Astrocyte of the cerebellum (primary cell): ENCODE measurements at places on chromosomes 12 and 14.

- DNase-seq, result no peak
Measured at GRCh38 chr12:45669093-45669492, 60.4 kb upstream of the ARID2 start.

DNA sequence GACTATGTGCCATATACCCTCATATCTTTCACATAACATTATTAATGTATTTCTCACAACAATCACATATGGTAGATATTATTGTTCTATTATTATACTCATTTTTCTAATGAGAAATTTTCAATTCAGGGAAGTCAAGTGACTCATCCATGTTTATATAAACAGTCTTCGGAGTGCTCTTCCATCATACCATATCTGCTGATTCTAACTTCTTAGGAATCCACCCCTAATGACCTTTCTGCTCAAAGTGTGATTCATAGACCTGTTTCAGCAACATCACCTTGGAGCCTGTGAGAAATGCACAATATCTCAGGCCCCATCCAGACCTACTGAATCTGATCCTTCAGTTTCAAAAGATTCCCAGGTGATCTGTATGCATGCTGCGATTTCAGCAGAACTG is 39.8 kb upstream of the OVCH1 start:
- DNase-seq, result no peak

DNA sequence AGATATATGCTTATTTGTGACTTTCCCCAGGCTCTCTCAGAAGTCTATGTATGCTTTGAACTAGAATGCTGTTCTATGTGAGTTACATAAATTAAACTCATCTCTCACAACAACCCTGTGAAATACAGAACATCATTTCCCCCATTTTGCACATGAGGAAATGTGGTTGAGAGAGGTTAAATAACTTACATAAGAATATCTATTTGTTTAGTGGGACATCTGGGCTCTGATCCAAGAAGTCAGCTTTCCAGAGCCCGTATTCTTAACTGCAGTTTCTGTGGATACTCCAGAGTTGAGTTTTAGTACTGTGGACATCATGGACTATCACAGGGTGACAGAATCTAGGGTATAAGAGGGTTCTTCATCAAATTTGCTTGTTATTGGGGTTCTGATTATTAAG is 242.5 kb upstream of the ARHGAP5 start:
- peak; percentile 31 for DNase-seq

DNA sequence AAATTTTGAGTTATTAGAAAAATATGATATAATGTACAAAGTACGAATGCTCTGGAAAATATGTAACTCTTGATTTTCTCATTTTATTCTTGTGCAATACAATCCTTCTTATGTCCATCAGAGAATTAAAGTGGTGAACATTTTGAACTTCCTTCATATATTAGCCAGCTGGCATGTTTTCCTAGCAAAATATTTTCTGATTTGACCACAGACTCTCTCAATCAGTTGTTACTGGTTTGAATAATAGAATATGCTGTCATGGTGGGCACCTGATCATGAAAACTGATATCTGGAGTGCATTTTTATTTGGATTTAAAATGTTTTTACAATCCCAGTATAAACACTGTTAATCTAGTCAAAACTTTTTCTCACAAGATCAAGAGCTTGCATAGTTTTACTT is 24.2 kb downstream of the PARPBP start:
- no peak for DNase-seq

GRCh38 chr12:6368906-6369525 is 6.3 kb downstream of the SCNN1A start:
- no peak for DNase-seq

GRCh38 chr12:47822401-47822800 is 2.7 kb upstream of the HDAC7 start:
- DNase-seq, result no peak

GRCh38 chr14:88003425-88003824 is 1.5 kb upstream of the GPR65 start:
- no peak for DNase-seq

DNA sequence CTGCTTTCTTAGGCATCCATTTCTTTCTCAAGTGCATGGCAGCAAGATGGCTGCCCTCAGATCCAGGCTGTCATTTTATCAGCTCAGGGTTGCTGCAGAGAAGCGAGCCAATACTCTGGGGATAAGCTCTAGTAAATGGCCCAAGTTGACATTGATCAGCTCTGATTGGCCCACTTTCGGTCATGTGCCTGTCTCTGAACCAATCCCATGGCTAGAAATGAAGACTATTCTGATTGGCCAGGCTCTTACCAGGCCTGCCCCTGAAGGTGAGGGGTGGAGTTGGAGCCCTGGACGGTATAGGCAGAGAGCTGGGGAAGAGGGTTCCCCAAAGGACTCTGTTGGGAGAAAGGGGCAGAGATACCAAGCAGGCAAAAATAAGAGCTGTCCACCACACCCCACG is 41.4 kb downstream of the MYO1H start:
- no peak for DNase-seq

GRCh38 chr12:55072083-55072482 is 52.3 kb downstream of the NEUROD4 start:
- no peak for DNase-seq

DNA sequence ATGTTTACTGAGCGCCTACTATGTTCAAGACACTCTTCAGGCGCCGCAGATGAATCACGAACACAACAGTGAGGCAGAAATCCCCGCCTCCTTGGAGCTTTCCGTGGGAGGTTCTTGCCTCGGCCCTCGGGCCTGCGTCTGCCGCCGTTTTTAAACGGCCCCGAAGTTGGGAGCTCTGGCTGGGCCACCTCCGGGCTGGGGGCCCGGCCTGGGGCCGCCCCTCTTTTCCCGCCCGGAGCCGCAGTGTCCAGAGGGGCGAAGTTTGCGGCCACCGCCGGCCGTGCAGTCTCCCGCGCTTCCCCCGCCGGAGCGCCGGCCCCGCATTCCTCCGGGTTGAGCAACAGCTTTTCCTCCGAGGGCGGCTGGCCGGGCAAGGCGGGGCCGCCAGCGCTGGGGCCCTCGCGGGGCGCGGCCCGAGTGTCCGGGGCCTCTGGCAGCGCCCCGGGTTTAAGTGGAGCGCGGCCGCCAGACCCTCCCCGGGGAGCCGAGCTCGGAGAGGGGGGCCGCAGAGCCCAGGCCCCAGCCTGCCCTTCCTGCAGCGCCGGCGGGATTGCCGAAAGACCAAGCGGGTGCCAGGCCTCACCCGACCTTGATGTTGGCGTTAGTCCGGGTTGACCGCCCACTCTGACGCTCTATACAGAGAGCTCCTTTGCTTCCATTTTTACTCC is 18.7 kb upstream of the CTDSP2 start:
- peak; percentile 28 for DNase-seq

DNA sequence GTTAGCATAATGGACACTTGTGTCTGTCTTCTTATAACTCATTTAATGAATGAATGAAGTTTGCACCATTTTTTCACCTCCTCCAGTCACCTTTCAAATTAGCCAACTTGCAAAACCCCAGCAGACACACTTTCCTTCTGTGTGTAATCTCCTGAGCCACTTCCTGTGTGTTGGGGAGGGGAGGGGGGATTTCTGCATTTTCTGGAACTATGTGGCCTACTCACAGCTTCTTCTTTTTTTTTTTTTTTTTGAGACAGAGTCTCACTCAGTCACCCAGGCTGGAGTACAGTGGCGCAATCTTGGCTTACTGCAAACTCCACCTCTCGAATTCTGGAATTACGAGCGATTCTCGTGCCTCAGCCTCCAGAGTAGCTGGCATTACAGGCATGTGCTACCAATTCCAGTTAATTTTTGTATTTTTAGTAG is 4.1 kb upstream of the SERPINA1 start:
- DNase-seq, result no peak

DNA sequence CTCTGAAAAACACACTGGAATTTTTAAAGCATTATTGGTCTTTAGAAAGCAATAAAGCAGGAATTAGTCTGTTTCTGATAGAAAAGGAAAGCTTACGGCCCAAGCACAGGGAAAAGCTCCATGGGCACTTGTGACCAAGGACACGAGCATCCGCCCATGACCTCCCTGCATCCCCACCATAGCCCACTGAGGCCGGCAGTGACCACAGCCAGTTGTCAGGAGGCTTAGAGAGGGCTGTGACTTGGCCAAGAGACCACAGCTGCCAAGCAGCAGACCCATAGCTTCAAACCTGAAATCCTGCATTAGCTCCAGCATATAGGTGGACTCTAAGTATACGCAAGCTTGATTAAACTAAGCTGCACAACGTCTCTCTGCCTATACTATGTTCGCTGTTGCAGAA is 8.9 kb downstream of the SETD3 start:
- no peak for DNase-seq

- peak; percentile 26 for DNase-seq
Measured at GRCh38 chr14:33916663-33917565, 34.0 kb downstream of the EGLN3 start.

DNA sequence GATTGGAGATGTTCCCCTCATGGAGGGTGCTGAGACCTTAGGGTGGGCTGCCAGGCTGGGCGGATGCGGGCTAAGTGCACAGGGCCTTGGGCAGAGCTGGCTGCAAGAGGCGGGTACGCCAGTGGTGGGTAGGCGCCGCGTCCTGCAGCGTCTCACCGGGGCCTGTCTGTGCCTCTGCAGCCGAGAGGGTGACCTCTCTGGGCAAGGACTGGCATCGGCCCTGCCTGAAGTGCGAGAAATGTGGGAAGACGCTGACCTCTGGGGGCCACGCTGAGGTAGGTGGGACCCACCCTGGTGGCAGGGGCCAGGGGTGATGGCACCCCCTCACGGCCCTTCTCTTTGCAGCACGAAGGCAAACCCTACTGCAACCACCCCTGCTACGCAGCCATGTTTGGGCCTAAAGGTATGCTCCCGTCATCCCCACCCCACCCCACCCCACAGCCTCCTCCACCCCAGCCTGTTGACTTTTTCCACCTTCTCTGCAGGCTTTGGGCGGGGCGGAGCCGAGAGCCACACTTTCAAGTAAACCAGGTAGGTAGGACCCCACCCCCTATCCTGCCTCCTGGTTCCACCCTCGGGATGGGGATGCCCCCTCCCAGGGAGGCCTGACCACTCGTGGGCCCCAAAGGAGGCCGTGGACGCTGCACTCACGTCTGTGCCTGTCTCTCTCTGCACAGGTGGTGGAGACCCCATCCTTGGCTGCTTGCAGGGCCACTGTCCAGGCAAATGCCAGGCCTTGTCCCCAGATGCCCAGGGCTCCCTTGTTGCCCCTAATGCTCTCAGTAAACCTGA is 1.5 kb downstream of the CRIP1 start:
- DNase-seq, result no peak

GRCh38 chr14:50003213-50004021 is 110.5 kb downstream of the ARF6 start:
- no peak for DNase-seq

- no peak for DNase-seq
Measured at GRCh38 chr12:124660851-124661250, 93.4 kb upstream of the NCOR2 start.

DNA sequence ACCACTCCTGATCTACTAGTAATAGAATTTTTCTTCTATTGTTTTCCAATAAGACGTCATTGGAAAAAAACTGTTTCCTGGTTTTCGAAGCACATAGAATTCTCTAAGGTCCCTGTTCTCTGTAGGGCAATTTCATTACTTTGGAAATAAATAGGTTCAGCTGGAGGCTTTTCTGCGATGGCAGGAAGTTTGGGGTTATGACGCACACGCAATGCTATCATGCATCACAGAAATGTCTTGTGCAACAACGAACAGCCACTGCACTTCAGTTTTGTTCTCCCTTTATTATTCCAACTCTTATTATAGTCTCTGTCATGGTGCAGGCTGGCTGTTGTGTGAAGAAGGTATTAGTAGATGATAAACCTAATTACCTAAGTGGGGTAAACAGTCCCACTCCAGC is 59.0 kb downstream of the KCNK10 start:
- no peak for DNase-seq

- DNase-seq, result no peak
Measured at GRCh38 chr14:54220704-54221431, 175.9 kb upstream of the CDKN3 start.

DNA sequence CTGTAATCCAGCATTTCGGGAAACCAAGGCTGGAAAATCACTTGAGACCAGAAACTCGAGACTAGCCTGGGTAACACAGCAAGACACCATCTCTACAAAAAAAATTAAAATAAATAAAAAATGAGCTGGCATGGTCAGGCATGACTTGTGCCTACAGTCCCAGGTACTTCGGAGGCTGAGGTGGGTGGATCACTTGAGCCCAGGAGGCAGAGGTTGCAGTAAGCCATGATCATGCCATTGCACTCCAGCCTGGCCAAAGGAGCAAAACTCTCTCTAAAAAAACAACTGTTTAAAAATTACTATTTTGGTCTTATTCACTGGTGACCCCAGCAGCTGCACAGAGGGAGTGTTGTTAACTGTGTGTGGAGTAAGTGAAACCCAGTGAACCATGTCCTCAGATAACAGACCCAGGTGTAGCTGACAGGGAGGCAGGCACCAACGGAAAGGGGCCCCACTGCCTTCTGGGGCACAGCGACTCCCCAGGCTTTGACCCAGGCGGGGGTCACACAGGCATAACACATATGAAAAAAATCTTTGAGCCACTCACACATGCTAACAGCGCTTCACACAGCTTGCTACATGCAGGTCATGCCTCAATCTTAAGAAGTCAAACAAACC is 12.1 kb downstream of the DDX54 start:
- DNase-seq, result no peak

- DNase-seq, result no peak
Measured at GRCh38 chr14:65373671-65374039, 38.9 kb upstream of the FUT8 start.

GRCh38 chr12:116453631-116454030 is 105.5 kb upstream of the MAP1LC3B2 start:
- DNase-seq, result no peak

DNA sequence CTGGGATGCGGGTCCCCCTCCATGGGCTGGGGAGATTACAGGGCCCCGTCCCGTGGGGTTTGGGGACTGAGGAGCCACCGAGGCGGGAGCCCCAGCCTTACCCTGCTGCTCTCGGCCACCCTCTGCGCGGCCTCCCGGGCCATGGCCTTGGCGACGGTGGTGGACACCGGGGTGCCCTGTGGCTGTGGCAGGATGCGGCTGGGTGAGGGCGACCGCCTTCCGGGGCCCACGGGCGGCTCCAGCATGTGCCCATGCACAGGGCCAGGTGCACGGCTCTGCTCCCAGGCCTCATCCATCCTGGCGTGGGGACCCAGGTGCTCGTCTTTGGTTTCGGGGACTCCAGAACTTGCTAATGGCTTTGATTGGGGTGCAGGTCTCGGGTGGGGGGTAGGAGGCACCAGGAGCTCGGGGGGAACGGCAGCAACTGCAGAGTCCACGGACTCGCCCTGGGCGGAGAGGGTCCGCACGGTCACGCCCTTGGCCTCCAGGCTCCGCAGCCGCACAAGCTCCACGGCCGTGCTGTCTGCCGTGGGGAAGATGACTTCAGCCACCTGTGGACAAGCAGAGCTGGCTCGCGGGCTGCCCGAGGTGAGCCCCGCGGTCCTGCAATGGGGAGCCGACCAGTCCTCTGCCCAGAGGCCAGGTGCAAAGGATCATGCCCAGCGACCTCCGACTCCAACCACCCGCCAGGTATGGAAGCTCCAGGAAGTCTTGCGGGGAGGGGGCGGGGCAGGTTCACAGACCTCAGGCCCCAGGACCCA is 99.2 kb downstream of the PIWIL1 start:
- DNase-seq, result no peak

DNA sequence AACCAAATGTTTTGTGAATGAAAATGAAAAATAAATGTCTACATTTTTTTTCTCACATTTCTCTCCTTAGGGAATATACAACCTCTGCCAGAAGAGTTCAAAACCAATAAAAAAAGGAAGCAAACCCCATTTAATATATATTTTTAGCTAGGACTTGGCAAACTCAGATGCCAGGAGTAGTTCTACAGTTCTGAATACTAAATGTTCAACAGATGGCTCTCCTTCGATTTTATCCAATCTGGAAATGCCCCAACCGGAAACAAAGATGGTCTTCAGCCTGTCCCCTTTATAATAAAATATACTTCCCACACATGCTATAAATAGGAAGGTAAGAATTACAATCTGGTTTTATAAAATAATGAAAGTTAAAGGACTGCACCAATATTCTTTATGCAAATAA is 330.4 kb downstream of the MDGA2 start:
- DNase-seq, result no peak
